ENCODE measurements at places on chromosomes 2 and 18.

DNA sequence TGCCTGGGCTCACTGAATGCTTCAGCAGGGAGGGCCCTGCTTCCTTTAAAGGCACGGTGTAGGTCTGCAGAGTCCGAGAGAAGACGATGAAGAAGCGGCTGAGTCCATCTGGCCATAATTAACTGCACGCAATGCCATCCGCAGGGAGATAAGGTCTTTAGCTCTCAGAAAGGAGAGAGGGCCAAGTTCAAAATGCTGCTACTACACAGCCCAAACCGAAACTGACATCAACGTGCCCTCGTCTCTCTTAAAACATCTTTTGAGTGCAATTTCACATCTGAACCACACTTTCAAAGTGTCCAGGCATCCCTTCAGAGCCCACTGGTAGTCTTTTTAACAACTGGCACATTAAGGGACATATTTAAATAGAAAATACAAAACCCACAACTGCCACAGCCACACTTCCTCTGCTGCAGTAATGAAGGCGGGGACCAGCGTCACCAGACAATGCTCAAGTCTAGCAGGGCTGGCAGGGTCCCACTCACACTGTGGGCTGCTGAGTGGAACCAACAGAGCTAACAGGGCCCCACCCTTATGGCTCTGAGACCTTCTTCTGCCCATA lies 35.8 kb downstream of the ST3GAL5 start:
- no peak for DNase-seq

DNA sequence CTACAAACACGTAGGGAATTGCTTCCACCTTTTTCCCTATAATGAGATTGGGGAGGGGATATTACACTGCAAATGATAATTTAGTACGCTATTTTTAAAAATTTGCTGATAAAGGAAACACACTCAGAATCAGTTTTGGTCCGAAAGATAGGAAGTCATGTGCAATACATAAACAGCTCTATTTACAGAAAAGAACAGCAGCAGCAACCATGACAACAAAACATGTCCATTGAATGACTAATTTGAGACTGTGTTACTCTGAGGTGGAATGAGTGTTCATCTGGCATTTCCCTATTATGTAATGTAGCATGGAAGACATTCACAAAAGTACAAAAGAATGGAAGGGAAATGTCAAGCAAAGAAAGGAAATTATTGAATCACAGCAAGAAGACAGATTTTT lies 337.2 kb downstream of the NBAS start:
- DNase-seq = no peak

DNA sequence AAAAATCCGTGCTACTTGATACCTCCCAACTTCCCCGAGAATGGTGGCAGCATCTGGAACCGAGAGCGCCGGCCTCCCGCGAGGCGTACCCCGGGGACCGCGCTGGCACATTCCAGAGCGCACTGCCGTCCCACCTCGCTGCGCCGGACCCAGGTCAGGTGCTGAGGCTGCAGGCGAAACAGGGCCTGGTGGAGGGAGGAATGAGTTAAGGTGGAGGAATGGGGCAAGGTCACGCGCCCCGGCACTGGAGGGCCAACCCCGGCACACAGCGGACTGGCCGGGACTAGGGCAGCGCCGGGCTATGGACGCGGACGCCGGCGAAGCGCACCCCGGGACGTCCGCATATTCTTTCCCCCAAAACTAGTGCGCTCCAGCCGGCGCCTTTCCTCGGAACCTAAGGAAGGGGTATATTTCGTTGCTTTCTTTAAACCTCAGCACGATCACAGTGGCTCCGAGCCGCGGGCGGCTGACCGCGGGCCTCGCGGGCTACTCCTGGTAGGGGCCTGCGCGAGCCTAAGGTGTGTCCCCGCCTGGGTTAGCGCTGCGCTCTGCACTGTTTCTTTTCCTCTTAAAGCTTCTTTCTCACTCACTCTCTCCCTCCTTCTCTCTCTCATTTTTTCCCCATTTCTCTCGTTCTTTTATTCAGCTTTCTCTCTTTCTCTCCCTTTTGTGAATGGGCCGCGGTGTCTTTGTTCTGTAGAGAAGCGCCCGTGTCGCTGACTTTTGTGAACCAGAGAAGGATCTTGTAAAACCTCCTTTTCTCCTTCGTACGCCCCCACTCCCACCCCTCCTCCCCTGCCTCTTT lies 2.1 kb upstream of the OTX1 start:
- DNase-seq = peak; percentile 69

- no peak for DNase-seq
Observed at GRCh38 chr18:70182548-70182947, 22.9 kb downstream of the RTTN start.

- DNase-seq = no peak
Observed at GRCh38 chr2:239576784-239577685, 176.2 kb upstream of the HDAC4 start.

DNA sequence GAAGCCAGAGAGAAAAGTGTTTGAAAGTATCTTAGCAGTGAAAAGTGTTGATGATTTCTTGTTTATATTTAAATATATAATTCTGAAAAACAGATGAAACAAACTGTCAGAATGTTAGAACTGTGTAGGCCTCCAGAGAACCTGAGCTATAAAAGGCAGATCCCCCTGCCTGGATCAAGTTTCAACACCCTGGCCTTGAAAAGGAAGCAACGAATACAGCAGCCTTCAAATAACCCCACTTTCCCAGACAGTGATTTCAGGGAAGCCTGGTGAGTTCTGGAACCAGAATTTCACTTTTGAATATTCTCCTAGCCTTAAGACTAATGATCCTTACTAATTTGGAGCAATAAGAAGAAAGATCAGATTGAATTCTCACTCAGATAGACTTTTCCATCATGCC lies 13.3 kb upstream of the TRIM43 start:
- DNase-seq = no peak

DNA sequence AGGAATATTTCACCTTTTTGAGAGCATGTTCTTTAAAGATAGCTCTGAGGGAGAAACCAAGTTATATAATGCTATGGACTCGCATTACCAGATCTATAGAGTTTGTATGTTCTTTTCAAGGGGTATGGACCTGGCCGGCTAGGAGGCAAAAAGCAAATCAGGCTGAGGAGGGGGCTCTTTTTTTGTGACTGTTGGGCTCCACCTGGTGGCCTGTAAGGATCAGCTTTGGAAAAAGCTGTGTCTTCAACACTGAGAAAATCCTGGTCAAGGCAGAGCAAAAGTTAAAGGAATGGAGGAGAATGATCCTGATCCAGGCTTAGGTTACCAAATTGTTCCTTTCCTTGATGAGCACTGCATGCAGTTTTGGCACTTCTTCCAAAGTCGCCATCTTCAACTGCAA lies 180.5 kb downstream of the DIS3L2 start:
- DNase-seq = no peak

All from islet precursor cell (in vitro differentiated cells).